NCI-H2029 treated with DMSO at 0.1 percent for 48 hours (cell line): ENCODE measurements at places on chromosomes 11 and 22.

DNA sequence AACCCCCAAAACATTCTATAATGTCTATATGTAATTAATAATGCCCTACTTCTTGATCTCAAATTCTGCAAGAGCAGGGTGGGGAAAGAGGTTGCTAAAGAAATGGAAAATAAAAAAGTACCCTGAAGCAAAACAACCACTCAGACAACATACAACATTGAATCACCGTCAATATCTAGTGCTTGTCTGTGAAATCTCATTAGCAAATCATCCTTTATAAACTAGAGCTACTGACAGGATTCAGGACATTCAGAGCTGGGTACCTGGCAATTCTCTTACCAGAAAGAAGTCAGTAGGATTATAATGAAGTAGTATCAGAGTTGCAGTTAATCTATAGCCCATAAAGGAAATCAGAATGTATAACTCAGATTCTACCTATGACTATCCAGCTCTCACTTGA is 143.2 kb downstream of the CADM1 start:
- no peak for DNase-seq

DNA sequence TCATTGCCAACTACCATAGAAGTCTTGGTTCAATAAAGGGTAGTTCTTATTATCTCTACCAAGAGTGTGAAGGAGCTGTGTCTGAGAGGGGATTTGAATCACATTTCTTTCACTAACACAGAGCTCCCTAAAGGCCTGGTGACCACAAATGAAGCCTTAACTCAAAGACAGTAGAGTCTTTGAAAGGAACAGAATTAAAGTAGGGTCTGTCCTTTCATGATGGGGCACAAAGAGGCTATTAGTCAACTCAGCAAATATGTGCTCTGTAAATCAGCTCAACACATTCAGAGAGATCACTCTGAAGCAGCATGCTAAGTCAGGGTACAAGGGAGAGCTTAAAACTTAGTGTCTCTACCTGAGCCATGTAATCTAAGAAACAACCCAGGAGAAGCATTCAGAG is 212.4 kb upstream of the SYN3 start:
- no peak for DNase-seq

GRCh38 chr11:115503083-115503885 is 931 bp downstream of the CADM1 start:
- peak; percentile 43 for DNase-seq

DNA sequence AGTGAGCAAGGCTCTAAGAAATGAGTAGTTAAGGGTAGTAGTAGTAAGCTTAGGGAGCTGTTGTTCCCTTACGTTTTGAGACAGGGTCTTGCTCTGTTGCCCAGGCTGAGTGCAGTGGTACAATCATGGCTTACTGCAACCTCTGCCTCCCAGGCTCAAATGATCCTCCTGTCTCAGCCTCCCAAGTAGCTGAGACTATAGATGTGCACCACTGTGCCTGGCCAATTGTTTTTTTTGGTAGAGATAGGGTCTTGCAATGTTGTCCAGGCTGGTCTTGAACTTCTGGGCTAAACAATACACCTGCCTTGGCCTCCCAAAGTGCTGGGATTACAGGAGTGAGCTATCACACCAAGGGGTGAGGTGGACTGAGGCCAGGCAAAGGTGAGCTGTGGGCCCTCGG is 10.0 kb downstream of the SMIM38 start:
- no peak for DNase-seq

- DNase-seq = no peak
Observed at GRCh38 chr11:102155676-102156075, 45.4 kb downstream of the YAP1 start.

DNA sequence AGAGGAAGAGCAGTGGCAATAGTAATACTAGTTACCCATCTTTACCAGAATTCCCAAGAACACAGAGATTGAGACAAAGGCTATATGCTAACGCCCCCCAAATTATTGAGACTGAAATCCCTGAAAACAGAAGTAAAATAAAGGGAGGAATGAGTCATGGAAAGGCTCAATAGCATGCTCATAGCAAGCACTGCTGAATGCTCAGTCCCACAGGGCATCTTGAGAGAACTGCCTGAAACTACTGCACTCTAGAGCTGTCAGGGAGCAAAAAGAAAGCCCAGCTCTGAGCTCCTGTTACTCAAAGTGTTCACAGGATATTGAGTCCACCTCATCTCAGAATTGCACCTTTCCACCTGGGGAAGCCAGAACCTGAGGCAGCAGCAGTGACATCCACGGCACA is 44.1 kb upstream of the FIBIN start:
- no peak for DNase-seq

- no peak for DNase-seq
Observed at GRCh38 chr11:80650966-80651365, 1210.1 kb upstream of the TENM4 start.

DNA sequence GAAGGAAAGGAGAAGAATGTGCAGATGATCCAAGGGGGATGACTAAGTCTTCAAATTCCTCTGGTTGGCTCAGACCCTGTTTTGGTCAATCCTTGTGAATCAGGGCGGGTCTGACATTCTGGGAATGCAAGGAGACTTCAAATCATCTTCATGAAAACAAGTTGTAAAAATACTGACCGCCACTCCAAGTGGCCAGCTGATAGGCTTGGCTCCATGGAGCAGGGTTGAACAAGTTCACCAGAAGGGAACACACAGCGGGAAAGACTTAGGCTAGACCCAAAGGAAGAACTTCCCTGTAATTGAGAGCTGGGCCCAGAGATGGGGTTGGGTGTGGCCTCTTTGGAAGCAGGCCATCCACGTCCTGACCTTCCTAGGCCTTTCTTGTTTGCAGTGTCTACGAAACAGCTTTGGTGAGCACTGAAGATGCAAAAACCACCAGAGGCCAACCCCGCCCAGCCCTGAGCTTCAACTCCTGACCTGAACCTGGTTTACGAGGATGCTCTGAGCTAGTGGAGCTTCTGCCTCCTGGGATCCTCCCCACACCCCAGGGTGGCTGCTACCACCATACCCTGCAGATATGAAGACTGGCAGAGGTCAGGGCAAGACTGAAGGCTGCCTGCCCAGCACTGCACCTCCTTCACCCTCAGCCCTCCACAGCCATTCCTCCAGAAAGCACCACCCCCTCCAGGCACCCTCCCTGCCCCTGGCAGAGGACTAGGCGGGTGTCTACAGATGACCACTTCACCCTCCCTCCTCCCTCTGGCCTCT is 26.1 kb downstream of the GDPD5 start:
- no peak for DNase-seq

DNA sequence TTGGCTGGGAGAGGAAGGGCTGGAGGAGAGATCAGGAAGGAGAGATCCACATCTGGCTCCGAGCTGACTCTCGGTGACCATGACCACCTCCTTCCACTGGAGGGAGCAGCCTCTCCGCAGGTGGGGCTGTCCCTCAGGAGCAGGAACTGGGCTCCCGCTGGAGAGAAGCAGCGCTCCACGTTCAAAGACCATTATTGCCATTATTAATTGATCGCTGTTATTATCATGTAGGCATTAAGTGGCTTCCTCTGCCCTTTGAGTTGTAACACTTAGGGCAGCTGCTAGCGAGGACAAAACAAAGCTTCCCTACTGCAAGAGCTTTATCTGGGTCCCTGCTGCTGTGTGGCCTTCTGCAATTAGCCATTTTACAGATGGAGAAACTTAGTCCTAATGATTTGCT is 251.9 kb downstream of the ST3GAL4 start:
- peak; percentile 23 for DNase-seq

DNA sequence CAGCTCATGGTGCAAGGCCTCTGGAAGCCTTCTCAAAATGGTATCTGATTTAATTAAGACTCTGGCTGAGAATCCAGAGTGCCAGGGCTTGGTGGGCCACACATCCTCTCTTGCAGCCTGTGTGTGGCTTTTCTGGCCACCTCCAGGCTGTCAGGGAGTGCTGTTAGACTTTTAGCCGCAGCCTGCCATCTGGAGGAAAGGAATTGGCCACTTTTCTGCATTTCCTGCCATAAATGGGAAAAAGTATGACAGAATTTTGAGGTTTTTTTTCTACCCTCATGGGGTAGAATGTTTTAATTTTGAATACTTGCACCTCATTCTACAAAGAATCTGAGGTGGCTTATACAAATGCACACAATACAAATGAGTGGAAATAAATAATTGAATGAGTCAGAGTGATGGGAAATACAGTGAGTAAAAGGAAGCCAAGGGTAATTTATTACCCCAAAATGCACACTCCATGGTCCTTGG is 218.4 kb downstream of the ADAMTS15 start:
- no peak for DNase-seq

- DNase-seq = no peak
Observed at GRCh38 chr11:105468154-105468553, 141.7 kb upstream of the GRIA4 start.

DNA sequence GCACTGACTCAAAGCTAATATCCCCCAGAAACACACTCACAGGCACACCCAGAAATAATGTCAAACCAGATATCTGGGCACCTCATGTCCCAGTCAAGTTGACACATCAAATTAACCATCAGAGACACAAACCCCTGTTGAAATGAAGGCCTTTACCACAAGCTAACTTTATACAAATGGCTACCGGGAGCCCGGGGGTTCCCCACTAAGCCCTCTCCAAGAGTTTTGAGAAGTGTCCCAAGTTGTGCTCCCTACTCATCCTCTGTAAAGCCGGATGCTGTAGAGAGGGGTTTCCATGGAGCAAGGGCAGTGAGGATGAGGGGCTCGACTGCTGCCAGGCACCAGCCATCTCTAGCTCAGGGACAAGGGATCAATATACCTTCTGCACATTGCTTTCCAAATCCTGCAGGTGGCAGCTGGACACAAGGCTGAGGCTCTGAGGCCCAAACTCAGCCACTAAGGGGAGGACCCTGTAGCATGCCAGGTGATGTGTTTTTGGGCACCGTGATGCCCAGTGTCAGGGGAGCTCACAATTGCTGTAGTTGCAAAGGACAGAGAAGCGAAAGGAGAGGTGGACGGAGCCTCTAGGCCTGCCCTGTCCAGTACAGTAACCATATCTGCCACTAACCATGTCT is 145.7 kb downstream of the TTC17 start:
- DNase-seq = no peak

DNA sequence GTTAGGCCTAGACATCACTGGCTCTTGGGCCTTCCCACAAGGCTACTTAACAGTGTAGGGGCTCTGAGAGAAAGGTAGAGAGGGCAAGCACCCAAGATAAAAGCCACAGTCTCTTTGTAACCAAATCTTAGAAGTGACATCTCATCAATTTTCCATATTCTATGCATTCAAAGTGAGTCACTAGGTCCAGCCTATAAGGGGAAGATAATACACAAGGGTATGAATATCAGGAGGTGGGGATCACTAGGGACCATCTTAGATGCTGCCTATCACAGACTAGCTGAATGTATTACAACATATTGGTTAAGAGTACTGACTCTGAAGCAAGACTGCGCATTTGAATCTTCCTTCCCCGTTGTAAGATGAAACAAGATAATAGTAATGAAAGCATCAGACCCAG is 144.1 kb downstream of the RBFOX2 start:
- DNase-seq = no peak

GRCh38 chr22:49449811-49450446 is 377.7 kb downstream of the BRD1 start:
- no peak for DNase-seq

- no peak for DNase-seq
Observed at GRCh38 chr11:65442842-65443331, 20.3 kb downstream of the NEAT1 start.

DNA sequence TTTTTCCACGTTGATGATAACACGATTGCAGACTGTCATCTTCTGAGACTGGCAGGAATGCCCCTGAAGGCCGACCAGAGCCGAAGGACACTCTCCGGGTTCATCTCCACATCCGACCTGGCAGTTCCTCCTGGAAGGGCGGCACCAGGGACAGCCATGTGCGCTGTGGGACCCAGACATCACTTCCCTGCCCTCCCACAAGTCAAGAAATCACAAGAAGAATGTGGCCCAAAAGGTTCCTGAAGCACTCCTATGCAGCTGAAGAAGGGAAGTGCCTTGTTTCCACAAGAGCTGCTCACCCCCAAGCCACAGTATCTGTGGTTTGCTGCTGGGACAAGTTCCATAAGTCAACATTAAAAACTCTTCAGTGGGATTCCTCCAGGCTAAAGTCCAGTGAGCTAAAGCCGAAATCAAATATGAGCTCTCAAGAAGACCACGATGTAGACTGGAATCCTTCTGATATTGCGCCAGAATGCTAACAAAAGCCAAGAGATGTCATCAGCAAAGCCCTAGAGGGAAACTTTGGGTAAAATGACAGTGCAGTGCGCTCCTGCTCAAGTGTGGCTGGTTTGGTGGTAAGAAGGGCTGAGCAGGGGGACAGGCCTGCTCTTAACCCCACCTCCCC is 21.2 kb downstream of the PACSIN2 start:
- DNase-seq = no peak

- DNase-seq = no peak
Observed at GRCh38 chr11:106306942-106307341, 229.5 kb downstream of the AASDHPPT start.

DNA sequence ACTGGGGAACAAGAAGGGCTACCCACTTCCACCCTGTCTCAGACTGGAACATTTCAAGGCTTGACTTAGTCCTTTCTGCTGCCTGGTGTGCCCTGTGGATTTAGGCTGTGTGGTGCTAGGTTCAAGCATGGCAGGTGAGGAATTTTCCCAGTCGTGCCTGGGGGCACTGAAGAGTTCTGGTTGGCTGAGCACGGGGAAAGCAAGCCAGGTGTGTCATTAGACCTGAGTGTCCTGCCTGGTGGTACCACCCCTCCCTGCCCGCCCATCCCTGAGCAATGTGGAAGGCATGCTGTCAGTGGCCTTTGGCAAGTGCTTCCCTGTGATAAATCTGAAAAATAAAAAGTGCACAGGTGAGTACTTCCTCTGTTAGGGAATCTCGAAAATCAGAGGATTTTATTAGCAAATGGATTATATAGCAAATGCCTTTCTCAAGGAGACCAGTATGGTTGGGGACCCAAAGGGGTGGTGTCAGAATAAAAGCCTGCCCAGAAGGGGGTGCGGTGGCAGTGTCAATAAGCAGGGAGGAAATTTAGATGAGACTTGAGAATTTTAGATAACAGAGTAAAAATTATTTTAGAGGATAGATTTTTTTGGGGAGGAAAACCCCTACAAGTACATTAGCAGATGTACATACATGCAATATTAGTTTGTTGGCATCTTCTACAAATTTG is 22.8 kb downstream of the TEAD1 start:
- peak; percentile 48 for DNase-seq

GRCh38 chr11:6943131-6943530 is 16.9 kb downstream of the ZNF215 start:
- DNase-seq = no peak

GRCh38 chr11:43832536-43832935 is 48.1 kb upstream of the ALKBH3 start:
- DNase-seq = no peak

GRCh38 chr11:502288-503178 is 4.5 kb downstream of the RNH1 start:
- no peak for DNase-seq

- DNase-seq = no peak
Observed at GRCh38 chr11:19976281-19976941, 183.9 kb downstream of the DBX1 start.
